ENCODE measurements at places on chromosomes 12 and 14.

GRCh38 chr12:107080299-107080698 is 13.1 kb downstream of the CRY1 start:
- DNase-seq, result no peak

GRCh38 chr12:115013236-115013981 is 329.4 kb upstream of the TBX3 start:
- no peak for DNase-seq

GRCh38 chr14:95903165-95903564 is 26.5 kb downstream of the TUNAR start:
- no peak for DNase-seq

DNA sequence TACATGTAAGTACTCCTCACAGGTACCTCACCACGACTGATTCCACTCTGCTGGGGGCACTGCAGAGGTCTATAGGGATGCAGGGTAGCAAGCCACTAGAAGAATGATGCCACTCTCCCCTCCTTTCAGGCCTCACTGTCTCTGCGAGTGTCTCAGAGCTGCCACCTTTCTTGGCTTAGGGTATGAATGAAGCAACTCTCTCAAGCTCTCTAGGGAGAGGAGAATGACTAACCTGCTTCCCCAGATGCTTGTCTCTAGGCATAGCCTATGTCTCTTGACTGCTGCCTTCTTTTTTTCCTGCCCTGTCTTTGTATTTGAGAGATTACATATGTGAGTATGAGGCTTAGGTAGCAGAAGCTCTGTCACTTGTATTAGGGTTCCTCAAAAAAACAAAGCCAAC is 566.5 kb upstream of the ATP2B1 start:
- DNase-seq, result no peak

Data from stimulated activated CD4-positive, alpha-beta T cell treated with anti-CD3 and anti-CD28 coated beads, Interleukin-12 subunit alpha, Interleukin-12 subunit beta, amount 100 ng/mL, for 24 hours (primary cell).